ENCODE measurements at places on chromosomes 3 and 15.

DNA sequence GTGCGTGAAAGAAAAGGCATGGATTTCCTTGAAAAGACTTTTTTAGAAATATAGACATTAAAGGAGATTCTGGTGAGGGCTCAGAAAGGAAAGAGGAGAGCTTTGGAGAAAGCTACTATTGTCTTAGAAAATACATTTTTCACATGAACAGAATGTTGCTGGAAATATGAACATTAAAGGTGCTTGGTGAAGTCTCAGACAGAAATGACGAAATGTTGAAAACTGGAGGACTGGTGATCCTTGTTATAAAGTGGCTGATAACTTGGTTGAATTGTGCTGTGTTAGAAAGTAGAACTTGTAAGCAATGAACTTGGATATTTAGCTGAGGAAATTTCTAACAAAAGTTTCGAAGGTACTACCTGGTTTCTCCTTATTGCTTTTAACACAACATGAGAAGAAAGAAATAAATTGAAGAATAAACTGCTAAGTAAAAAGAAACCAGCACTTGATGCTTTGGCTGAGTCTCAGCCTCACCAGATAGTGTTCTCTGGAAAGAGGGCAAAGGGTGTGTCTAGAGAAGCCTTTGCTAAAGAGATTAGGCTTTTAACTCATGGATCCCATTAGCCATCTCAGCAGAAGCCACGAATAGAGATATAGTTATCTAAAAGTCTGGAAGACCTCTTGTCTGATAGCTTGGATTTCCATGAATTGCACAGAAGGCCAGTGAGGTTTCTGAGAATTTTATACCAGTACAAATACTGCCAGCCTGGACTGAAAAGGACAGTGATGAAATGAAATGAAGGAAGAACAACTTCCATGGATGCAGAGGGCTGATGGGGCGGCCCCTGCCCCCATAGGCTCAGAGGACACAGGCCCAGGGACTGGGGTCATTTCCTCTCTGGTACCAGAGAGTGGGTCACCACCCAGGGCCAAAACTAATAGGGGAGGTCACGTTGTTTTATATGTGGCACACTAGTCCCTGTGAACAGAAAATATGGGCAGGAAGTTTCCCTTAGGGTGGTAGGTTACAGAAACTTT lies 91.5 kb downstream of the RPL22L1 start:
- no peak for DNase-seq

GRCh38 chr15:45474799-45475198 lies 47.8 kb downstream of the SLC30A4 start:
- DNase-seq = no peak

GRCh38 chr15:42199126-42199525 lies 9.0 kb downstream of the VPS39 start:
- DNase-seq = no peak

DNA sequence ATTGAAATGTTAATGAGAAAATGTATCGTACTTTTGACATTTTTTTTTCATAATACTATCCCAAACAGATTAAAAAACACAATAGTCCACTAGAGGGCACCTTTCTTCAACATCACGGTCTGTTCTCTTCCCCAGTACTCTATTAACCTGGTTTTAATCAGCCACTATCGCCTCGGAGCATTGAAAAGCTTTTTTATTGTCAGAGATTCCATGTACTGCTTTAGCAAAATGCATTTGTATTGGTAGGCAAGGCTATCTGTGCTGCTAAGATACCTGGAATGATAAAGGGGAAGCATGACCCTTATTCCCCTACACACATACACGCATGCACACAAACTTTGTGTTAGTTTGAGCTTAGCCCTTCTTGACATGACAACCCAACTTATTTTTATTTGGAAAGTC lies 160.1 kb upstream of the IL12A start:
- DNase-seq = peak; percentile 71

GRCh38 chr3:81199587-81199986 lies 561.9 kb downstream of the GBE1 start:
- no peak for DNase-seq

- DNase-seq = peak; percentile 31
Observed at GRCh38 chr3:69433969-69434325, 48.1 kb upstream of the FRMD4B start.

GRCh38 chr3:192957441-192958021 lies 39.9 kb upstream of the MB21D2 start:
- DNase-seq = peak; percentile 97

DNA sequence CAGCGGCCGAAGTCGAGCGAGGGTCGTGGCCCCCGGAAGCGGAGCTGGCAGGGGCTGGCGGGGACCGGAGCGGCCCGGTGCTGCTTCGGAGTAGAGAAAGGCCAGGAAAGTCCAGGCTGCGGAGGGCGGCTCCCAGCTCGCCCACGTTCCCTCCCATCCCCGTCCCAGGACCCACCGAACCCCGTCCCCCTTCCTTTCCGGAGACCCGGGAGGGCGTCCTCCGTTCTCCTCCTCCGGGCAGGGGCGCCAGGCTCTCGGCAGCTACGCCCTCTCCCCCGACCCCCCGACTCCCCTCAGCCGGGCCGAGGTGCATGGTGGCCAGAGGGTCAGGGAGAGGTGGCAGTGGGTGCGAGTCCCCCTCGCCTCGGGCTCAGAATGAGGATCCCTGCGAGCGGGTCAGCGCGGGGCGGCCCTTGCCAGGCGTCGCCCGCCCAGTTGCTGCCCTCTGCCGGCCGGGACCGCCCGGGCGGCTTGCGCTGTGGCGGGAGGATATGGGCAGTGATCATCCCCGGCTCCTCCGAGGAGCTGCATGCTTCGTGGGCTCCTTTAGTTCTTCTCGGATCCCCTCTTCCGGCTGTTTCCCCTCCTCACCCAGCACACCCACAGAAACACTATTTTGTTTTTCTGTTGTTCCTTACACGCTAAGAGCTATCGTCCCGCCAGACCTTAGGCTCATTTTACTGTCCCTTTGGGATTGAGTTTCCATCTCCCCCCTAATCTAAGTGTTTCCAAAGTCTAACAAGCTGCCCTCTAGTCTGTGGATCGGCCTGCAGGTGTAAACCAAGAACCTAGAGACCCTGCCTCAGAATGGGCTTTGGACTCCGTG lies 744 bp upstream of the ALDH1A2 start:
- peak; percentile 55 for DNase-seq

DNA sequence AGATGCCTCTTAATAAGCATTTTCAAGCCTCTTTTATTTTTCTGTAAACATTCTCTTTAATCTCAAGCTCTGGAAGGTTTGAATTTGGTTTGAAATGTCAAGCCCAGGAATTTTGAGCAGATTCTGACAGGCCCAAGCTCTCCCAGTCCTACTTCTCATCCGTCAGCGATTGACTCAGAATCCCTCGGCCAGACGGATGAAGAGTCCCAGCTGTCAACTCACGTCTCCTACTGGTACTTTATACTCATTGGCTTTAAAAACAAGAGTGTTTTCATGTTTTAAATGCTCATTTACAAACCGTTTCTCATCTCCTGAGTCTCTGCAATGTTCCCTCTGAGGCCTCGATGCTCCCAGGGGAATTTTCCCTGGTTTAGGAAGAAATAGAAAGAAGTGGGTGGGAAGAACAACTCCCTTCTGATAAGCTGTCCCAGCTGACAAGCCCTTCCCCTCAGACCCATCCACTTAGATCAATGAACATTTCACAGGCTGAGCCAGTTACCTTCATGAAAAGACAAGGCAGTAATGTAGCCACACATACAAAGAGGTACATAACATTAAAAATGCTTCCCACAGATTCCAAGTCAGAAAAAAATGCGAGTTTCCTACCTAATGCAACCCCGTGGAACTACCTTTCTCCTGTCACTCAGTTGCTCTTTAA lies 478.2 kb upstream of the DPH6 start:
- no peak for DNase-seq

GRCh38 chr3:25527801-25528200 lies 99.7 kb downstream of the RARB start:
- no peak for DNase-seq

GRCh38 chr3:137382005-137382594 lies 382.0 kb upstream of the SOX14 start:
- DNase-seq = no peak

DNA sequence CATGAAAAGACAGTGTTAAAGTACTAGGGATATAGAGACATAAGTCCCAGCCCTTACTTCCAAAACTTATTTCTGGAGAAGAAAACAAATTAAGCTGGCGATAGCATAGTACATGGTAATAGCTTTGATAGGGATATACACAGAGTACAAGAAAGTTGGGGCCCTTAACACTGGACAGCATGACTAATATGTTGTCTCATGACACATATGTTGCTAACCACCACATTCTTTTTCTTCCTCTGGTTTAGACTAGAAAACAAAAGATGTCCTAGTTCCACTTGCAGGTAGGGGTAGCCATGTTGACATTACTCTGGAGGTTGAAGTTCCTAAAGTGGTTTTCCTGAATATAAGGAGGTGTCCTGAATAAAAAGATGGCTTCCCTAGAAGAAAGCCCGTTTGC lies 75.3 kb downstream of the RFX7 start:
- peak; percentile 20 for DNase-seq

DNA sequence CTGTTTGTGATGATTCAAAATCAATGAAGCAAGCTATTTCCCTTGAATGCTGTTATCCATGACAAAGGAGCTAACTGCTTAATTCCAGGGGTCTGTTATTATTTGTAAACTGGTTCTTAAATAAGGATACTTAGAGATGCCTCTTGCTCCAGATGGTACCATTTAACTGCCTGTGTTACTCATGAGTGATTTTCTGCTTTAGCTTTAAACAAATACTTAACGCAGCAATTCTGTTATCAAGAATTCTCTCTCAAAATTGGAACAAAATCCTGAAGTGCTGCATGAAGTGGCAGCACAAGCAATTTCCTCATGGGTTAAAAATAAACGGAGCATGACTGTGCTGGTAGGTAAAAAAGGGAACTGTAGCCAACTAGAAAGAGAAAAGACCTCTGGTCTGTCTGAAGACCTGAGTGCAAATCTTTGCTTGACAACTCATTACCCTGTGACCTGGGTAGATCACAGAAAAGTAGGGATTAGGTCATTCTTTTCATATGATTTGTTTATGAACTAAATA lies 62.5 kb upstream of the GBE1 start:
- DNase-seq = no peak

GRCh38 chr3:14831916-14832450 lies 13.2 kb downstream of the FGD5 start:
- DNase-seq = no peak

- DNase-seq = no peak
Observed at GRCh38 chr3:142930463-142930862, 33.0 kb downstream of the PAQR9 start.

DNA sequence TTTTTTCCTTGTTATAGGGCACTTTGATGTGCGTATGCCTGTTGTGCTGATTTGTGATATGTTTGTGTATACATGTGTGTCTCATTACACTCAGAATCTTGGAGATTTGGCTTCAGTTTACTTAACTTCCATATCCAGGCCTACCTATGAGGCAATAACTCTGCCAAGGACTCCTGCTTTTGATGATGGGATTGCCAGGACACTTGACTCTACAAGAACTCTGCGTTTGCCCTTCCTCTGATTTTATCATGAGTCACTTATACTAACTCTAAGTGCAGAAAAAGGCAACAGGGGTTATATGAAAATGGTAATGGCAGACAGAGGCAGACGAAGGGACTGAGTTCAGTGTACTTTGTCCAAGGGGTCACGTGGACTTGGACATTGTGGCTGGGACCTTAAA lies 33.6 kb downstream of the MCTP2 start:
- peak; percentile 84 for DNase-seq

DNA sequence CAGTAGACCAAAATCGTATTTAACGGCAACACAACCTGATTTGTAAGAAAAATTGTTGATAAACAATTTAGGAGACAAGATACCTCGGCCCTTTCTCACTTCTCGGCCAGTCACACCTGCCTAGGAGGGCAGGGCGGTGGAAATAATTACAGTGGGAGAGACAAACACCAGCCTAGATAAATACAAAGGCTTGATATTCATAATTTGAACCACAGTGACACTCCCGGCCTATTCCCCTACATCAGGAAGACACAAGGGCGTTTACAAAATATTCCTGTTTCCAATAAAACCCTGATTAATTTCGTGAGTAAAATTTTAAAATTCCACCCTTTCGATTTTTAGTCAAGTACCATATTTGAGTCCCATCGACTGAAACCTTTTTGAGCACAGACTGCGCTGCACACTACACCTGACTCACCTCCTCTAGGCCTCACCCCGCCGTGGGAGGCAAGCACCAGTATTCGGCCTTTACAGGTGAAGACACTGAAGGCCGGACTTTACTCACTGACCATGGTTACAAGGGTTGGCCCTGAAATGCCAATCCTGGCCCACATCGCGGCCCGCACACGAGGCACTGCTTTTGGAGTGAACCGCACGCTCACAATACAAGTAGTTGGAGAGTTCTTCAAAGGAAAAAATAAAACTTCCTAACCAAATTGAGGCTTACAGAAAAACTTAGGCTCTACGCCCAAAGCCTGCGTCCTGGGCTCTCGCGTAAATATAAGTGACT lies 794 bp downstream of the ARPP19 start:
- peak; percentile 68 for DNase-seq

DNA sequence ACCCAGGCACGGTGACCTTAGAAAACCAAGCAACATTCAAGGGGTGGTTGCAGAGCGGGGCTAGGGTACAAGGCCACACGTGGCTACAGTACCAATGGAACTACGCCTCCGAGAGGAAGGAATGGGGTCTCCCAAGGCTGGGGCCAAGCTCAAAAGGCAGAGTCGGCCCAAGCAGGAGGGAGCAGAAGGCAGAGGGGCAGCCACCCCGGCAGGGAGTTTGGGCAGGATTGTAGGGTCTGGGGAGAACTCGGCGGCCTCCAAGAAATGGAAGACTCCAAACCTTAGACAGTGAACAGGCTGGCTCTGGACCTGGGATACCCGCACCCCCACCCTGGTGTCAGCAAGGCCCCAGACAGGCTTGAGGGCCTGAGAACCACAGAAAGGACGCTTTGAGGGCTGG lies 28.7 kb downstream of the ATRIP start:
- DNase-seq = no peak

GRCh38 chr3:132236701-132237651 lies 80.2 kb upstream of the ACP3 start:
- DNase-seq = no peak

DNA sequence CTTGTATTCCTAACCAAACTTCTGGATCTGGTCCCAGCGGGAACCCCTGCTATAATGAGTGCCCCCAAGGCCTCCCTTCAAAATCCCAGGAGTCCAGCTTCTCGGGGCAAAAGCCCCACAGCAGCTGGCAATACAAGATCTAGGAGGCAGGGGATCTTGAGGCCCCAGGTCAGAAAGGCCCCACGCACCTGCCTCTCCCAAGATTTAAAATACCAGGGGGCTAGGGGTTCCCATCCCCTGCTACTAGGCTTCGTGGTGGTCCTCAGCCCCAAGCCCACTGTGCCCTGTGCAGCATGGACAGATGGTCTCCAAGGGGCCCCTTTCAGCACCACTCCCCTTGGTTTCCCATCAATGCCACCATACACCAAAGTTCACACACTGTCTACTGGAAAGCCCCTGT lies 15.8 kb upstream of the CYP11A1 start:
- no peak for DNase-seq

- DNase-seq = no peak
Observed at GRCh38 chr3:197874653-197875052, 75.3 kb upstream of the RPL35A start.

GRCh38 chr15:84901540-84901939 lies 17.1 kb downstream of the SLC28A1 start:
- no peak for DNase-seq

GRCh38 chr3:185365291-185366073 lies 2.5 kb downstream of the MAP3K13 start:
- DNase-seq = no peak

All from MCF 10A (cell line).